ENCODE measurements at places on chromosomes 12 and 14.

DNA sequence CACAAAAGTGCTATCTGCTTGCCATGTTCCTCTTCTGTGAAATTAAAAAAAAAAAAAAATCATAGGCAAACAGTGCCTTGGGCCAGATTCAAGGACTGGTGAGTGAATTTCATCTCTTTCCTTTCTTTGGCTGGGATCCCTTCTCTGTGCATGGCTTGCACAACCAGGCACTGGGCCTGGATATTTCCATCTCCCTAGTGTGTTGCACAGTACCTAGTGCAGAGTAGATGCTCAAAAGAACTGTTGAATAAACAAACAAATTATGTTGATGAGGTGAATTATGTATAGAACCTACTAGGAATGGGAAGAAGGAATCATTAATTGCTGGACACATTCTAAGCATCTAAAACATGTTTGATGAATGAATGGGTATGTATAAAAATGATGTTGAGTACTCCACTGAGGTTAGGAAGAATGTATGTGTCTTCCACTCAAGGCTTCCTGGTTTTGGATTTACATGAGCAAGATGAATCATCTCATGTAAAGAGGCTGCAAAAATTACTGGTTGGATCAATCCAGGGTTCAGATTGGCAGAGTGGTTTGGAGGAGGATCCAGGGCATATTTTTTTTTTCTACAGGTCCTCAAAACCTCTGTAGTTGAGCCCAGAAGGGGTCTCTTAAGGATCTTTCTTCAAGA lies 93.2 kb downstream of the EMP1 start:
- no peak for DNase-seq

GRCh38 chr12:66035288-66035966 lies 95.1 kb downstream of the LLPH start:
- DNase-seq = no peak

- no peak for DNase-seq
These were observed 259.6 kb downstream of the AKAP6 start for GRCh38 chr14:32588448-32589320.

GRCh38 chr14:89351516-89352404 lies 65.3 kb downstream of the FOXN3 start:
- no peak for DNase-seq

- DNase-seq = no peak
These were observed 145.6 kb downstream of the ATP23 start for GRCh38 chr12:58086930-58087329.

Measured in T follicular helper cell (primary cell).